ENCODE measurements at places on chromosomes 12 and 14.

DNA sequence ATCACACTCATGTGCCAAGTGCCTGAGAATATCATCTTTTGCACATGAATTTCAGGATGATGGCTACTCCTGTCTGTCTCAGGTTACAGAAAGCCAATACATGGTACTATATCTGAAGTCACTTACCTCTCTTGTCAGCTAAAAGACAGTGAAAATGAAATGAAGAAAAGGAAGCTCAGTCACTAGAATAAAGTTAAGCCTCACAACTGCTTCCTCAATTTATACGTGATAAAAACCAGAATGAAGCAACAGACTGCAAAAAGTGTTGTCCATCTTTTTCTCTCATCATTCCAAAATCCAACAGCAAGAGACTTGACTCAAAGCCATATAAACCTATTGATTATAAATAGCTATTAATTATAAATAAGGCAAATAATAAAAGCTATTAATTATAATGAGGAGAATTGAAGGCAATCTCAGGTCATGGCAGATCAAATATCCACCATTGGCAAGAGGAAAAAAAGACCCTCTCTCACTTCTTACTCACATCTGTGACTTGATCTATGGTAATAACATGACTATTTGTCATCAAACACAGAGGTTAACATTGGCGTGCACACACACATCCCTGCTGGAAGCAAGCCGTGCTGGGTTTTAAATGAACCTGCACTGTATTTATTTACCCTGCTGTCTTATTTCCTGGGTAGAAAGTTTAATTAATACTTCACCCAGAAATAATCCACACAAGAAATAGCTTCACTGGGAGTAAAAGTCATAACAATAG lies 10.0 kb downstream of the NIN start:
- DNase-seq, result no peak

- DNase-seq, result no peak
Observed at GRCh38 chr14:71466946-71467345, 465.3 kb upstream of the RGS6 start.

DNA sequence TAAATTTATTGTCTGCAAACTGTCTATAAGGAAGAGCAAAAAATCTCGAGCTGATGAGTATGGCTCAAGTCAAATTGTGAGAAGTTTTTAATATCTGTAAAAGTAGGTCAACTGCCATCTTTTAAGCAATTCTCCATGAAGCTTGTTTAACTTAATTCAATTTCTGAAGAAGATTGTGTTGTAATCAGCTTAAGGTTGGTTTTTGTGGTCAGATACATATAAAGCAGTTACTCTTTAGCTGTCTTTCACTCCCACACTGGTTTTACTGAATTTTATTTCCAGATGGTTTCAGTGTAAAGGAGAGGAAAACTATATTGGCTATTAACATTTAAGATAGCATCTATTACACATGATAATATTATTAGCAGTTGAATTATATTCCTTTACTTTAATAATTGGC lies 1165.1 kb downstream of the SLC16A7 start:
- no peak for DNase-seq

- no peak for DNase-seq
Observed at GRCh38 chr12:123743002-123743401, 19.1 kb upstream of the DNAH10 start.

- DNase-seq, result no peak
Observed at GRCh38 chr12:88172844-88173407, 30.8 kb downstream of the TMTC3 start.

- no peak for DNase-seq
Observed at GRCh38 chr12:108112832-108113556, 16.1 kb upstream of the WSCD2 start.

DNA sequence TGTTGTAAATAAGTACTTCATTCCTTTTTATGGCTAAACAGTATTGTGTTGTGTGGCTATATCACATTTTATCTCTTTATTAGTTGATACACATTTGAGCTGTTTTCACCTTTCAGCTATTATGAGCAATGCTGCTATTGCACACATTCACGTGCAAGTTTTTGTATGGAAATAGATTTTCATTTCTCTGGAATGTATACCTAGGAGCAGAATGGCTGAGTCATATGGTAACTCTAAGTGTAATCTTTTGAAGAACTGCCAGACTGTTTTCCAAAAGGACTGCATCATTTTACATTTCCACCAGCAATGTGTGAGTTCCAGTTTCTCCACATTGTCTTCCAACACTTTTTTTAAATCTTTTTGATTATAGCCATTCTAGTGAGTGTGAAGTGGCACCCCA lies 134.0 kb downstream of the SRGAP1 start:
- no peak for DNase-seq

GRCh38 chr14:104305511-104306449 lies 167.4 kb downstream of the KIF26A start:
- DNase-seq, result no peak

DNA sequence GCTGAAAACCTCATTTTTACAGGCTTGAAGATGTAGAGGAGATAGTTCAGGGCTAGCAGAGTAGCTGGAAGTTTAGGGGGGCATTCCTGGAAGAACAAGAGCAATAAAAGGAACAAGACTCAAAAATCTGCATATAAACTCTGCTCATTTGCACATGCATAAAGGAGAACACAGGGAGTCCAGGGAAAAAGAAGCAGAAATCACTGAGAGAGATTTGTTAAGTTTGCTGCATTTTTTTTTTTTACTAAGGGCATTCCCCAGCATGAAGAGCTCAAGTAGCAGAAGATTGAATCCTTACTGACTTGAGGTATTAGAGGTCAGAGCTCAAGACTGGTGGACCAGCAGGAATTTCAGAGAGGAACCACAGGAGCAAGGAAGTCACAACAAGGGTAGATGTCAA lies 28.2 kb upstream of the BCL11B start:
- no peak for DNase-seq

DNA sequence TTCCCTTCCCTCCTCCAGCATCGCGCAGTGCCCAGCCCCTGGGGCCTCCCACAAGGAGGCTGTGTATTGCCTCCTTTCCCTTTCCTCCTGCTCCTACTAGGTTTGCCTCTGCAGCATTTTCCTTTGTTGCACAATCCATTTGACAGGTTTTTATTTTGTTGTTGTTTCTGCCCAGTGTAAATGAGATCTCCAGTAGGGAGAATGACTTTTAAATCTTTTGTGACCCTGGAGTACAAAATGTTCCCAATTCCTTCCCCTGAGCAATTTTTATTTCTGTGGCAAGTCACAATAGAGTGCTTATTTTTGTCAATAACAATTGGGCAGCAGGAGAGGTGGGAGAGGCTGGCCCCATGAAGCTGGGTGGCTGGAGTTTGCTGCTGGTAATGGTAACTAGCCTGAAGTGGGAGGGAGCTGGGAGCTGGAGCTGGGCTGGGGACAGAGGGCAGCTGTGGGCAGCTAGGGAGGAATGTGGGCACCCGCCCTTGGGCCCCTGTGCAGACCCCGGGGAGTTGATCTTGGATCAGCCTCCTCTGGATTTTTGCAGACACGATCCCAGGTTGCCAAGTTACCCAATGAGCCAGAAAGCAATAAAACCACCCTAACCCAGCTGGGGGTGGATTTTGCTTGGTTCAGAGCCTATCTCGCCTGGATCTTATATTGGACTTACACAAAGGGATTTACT lies 160.1 kb downstream of the KTN1 start:
- DNase-seq, result no peak

- DNase-seq, result no peak
Observed at GRCh38 chr14:90449411-90449810, 52.6 kb downstream of the CALM1 start.

GRCh38 chr12:49230176-49230804 lies 34.6 kb upstream of the TUBA1C start:
- no peak for DNase-seq

DNA sequence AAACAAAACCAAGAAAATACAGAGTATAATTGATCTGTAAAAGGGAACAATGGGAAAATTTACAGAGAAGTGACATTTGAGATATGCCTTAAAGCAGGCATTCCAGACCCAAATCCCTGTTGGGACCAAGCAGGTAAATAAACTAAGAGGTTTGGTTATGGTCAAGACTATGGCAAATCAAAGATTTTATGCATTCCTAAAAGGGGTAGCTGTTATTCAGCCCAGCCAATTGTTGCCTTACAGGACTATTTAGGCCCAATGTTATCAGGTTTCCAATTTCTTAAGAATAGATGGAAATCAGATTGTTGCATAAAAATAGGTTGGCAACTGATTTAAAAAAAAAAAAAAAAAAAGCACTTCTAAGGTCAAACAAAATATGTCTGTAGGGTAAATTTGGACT lies 5.3 kb downstream of the DNAI7 start:
- no peak for DNase-seq

DNA sequence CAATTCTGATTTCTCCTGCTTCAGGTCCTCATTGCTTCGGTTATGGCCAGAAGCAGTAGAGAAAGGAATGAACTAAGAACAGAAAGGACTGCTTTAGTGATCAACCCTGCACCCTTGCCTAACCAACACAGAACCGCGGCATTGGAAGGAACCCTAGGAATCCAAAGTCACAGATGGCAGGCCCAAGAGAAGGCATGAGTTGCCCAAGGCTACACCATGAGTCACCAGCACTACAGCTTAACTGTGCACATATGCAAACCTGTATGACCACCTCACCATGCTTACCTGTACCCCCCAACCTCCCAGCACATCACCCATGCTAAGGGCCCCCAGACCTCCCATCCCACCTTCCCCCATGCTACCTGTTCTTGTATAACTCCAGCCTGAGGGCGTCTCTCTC lies 25.9 kb upstream of the BLTP3B start:
- DNase-seq, result no peak

GRCh38 chr12:52926596-52927234 lies 21.8 kb upstream of the KRT8 start:
- DNase-seq, result no peak

DNA sequence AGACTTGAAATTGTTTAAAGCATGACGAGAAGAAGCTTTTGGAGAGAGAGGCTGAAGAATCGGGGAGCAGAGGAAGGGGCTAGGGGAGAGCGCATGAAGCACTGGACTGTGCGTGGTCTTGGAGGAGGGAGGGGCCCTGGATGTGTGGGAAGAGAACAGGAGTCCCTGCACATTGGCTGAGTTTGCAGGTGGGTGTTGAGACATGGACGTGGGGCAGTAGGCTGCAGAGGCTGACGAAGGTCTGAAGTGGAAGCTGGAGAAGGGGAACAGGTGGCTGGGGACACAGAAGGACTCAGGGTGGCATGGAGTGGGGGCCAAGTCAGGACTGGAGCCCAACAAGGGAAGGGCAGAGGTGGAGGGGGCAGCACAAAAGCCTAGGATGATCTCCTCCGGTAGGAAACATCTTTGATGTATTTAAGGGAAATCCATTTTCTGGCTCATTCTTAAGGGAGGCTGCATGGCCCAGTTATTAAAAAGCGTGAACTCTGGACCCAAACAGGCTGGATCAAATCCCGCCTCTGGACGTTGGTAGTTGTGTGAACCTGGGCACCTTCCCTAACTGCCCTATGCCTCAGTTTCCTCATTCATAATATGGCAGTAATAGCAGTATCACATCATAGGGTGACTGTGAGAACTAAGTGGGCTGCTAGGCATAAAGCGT lies 29.0 kb downstream of the ADGRD1 start:
- DNase-seq, result no peak

DNA sequence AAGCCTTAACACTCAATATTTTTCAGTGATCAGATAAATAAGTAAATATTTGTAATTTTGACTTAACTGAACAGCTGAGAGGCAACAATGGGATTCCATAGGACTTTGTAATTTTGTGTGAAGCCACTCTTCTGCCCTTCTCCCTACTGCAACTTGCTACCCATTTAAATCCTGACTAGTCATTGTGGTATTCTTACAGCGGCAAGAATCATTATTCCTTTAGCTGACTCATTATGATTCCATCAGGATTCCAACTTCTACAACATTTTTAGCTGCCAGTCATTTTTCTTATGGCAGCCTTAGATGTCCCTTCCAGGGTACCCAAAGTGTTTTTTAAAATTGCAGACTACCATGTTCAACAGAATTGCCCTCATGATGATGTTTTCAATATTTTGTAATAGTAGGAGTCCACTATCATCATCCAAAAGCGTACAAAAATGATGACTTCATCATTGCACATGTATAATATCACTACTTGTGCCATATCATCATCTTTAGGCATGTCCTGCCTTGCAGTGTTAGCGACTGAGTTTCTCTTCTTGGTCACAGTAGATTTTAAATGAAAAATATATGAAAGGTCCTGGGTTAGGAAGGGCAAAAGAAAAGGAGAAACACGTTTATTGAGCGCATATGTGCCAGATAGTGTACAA lies 5.1 kb upstream of the MAGOHB start:
- no peak for DNase-seq

DNA sequence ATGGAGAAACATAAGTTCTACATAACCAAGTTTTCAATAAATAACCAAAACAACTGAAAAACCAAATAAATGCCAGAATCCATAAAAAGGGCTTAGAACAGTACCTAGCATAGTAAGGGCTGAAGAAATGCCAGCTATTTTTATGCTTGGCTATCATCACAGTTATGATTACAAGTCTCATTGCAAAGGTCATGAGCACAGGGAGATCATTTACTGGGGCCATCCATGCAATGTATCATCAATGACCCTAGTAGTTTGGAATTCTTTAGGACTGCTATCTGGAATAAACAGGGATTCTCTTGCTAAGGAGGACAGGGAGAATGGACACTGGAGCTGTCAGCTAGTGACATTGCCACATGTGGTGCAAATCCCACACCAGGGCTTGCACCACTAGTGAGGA lies 92.5 kb upstream of the NAP1L1 start:
- DNase-seq, result no peak

DNA sequence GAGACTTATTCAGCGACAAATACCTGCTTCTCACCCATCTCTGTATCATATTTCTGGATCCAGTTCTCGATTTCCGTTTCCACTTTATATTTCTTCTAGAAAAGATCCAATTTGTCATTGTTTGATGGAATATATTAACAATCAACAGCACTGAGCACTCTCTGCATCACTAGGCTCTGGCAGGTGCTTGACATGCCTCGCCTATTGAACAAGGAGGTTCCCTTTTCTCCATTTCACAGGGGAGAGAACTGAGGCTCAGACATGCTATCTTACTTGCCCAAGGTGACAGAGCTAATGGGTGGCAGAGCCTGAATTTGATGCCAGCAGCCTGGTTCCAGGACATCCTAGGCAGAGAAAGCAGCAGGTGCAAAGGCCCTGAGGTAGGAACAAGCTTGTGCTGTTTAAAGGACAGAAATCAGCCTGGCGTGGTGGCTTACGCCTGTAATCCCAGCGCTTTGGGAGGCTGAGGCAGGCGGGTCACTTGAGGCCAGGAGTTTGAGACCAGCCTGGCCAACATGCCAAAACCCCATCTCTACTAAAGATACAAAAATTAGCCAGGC lies 12.1 kb downstream of the RITA1 start:
- no peak for DNase-seq

GRCh38 chr12:71183018-71183417 lies 25.2 kb upstream of the TSPAN8 start:
- DNase-seq, result no peak

DNA sequence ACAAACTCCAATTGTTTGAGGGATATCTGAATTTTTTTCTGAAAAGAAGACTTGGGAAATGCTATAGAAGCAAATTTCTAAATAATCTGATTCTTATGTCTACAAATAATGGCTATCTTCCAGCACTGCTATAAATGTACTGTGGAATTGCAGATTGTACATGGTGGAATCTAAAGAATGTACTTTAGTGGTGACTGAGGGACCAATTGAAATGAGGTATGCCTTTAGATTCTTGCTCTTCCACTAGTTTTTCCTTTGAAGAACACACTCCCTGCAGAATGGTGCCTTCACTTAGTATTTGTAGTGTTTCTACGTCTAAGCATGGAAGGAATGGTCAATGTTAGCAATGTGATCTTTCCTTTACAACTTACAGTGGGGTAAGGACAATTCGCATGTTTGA lies 11.7 kb upstream of the PRB4 start:
- DNase-seq, result no peak

GRCh38 chr12:56518570-56518969 lies 3.0 kb upstream of the RBMS2 start:
- DNase-seq, result no peak

Data from NCI-H1092 (cell line).